Activated CD8-positive, alpha-beta memory T cell treated with anti-CD3 and anti-CD28 coated beads, Interleukin-2, amount 50 U/mL, for 4 hours (primary cell): ENCODE measurements at places on chromosomes 1 and 21.
A peak's percentile ranks its signal among the peaks of the same experiment; 100 is the strongest.

DNA sequence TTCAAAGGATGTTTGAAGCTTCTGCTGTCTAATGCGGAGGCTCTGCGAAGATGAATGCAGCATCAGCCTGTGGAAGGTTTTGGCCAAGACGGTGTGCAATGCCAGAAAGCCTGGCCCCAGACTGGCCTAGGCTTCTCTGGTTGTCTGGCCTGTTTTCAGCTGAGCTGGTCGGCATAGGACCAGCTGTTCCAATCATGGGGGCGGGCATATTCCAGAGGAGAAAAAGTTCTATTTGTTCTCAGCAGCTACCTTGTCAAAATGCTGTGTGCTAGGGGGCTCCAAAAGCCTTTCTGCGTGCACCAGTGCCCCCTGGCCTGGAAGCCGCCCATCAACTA, 57.6 kb downstream of the TGFB2 start:
- no peak for DNase-seq

DNA sequence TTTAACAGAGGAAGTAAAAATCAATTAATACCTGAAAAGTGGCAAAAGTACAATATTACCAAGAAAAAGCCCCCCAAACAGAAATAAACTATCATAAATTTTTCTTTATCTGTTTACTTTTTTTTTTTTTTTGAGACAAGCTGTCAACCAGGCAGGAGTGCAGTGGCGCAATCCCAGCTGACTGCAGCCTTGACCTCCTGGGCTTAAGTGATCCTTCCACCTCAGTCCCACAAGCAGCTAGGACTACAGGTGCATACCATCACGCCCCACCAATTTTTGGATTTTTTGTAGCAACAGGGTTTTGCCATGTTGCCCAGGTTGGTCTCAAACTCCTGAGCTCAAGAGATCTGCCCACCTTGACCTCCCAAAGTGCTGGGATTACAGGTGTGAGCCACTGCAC, 8.0 kb downstream of the TFB2M start:
- DNase-seq, result no peak

- DNase-seq, result peak; percentile 31
These were observed 546 bp downstream of the POU2F1 start for GRCh38 chr1:167221126-167221737.

- DNase-seq, result no peak
These were observed 36.4 kb upstream of the ETS2 start for GRCh38 chr21:38769191-38769780.

GRCh38 chr1:11705596-11705995, 14.1 kb downstream of the DRAXIN start:
- no peak for DNase-seq

DNA sequence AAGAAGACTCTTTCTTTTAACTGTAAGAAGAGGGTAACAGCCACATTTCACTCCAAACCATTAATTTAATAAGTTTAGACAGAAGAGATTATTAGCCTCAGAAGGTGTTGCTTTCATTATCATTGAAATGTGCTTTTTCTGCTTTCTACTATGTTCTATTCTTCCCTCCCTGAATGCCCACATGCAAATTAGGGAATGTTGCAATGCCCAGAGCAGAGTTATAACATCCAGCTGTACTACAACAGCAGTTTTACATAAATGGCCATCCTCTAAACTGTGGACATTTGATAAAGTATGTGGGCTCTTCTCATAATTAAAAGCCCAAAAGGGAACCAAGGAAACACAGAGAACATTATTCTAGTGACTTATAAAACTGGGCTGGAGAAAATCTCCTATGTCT, 82.2 kb upstream of the SOD1 start:
- DNase-seq, result no peak

DNA sequence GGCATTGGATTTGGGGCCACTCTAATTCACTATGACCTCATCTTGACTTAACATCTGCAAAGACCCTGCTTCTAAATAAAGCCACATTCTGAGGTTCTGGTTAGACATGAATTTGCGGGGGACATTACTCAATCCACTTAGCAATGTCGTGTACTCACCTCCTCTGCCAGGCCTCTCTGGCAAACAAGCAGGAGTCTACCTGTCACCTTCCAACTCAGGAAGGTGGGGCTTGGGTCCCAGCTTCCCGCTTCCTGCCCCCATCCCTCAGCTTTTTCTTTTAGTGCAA, 177.8 kb downstream of the PSMG1 start:
- no peak for DNase-seq

DNA sequence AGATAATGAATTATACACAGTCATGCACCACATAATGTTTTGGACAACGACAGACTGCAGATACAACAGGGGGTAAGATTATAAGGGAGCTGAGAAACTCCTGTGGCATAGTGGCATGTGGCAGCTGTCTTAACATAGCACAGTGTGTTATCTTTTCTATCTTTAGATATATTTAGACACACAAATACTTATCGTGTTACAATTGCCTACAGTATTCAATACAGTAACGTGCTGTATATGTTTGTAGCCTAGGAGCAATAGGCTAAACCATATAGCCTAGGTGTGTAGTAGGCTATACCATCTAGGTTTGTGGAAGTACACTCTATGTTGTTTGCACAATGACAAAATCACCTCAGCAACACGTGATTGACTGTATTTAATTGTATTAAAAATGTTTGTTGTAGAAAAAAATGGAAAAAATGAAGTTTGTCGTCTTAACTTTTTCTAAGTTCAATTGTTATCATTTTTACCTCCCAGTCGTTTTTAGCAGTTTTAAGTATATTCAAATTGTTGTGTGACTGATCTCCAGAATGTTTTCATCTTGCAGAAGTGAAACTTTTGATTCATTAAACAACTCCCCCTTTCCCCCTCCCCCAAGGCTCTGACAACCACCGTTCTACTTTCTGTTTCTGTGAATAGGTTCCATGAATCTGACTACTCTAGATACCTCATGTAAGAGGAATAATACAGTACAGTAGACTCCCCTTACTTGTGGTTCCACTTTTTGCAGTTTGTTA, 351.0 kb upstream of the B3GALT2 start:
- DNase-seq, result peak; percentile 34

GRCh38 chr1:11781297-11781696, 19.3 kb downstream of the C1orf167 start:
- no peak for DNase-seq

DNA sequence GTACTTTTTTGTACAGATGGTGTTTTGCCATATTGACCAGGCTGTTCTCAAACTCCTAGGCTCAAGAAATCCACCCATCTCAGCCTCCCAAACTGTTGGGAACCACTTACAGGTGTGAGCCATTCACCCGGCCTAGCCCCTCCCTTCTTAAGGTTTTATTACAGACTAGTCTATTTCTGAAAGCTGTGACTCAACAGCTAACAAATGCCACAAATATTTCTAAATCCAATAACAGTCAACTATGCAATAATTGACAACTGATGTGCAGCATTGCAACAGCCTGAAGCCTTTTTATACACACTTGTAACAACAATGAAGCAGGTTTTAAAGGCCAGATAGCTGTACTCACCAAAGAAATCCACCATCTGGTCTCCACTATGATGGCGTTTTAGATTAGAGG, 51.4 kb downstream of the GRIK1 start:
- DNase-seq, result no peak

GRCh38 chr1:145997016-145997717, 788 bp upstream of the TXNIP start:
- DNase-seq, result peak; percentile 37

DNA sequence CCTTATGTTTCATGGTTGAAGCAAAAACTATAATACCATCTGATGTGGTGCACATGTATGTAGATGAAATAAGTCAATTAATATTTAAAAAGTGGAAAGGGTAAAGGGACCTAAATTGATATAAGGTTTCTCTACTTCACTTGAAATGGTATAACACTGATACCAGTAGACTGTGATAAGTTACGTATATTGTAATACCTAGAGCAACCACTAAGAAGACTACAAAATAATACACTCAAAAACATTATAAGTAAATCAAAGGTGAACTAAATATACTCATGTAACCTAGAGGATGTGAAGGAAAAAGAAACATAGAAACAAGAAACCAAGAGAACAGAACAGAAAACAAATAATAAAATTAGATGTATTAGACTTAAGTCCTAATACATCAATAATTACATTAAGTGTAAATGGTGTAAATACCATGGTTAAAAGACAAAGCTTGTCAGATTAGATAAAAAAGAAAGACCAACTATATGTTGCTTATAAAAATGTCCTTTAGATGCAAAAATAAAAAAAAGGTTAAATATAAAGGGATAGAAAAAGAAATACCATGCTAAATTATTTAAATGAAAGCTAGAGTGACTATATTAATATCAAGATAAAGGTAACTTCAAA, 118.8 kb downstream of the LRRC7 start:
- no peak for DNase-seq

DNA sequence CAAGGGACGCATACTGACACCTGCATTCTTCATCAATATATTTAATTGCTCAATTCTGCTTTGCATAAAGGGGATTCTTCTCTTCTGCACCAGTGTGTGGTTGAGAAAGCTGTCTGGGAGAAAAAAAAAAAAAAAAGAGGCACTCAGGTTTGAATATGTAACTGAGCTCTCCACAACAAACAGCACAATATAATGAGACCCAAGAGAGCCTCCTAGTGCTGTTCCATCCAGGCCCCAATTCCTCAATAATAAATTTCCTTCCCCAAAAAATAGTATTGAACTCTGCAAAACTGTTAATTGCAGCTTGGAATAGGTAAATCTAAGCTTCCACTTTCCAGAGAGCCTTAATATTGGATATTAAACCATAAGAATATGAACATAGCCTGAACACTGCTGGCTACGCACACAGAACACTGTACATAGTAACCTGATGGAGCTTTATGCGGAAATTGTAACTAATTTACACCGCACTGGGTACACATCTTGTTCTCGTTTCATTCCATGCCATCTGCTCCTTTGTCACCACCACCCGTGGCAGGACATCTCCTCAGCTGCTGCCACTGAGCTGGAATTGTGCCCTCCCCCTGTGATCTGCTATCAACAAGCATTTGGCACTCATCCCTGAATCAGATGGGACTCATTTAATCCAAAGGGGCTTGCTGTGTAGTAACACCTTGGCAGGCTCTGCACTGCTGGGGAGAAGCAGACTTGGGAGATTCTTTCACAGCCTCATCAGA, 272.0 kb downstream of the HHIPL2 start:
- no peak for DNase-seq

- no peak for DNase-seq
These were observed 2.9 kb upstream of the LRRC8C start for GRCh38 chr1:89630048-89630447.

DNA sequence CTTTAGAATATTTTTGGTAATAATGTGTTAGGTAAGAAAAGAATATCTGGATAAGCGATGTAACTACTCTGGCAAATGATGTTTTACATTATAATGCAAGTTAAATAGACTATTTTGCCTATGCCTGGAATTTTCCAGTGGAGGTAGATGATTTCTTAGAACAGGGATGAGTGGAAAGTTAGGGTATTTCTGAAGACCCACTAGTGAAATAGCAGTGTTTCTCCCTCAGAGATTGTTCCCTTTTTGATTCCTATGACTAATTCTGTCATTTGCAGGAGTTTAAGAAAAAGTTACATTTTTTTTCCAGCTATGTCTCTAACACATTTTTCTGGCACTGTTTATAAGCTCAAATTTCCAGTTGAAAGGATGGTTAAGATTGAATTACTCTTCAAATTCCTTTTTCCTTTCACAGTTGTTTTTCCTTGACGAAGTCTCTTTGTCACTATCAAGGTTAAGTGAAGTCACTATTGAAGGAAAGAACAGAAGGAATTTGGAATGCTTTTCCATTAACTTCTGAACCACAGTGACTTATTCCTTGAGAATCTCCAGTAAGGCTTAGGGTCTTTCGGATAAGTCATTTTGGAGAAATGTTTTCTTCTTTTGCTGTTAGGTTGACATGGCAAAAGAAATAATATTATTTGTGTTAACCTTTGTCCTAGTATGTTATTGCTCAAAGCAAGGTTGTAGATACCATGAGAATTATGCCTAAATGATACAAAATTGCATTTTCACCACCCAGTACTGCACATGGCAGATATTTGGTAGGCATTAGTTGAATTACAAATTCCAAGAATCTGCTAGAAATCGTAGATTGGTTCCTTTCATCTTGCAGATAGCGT, 42.9 kb upstream of the ZNF326 start:
- DNase-seq, result no peak

DNA sequence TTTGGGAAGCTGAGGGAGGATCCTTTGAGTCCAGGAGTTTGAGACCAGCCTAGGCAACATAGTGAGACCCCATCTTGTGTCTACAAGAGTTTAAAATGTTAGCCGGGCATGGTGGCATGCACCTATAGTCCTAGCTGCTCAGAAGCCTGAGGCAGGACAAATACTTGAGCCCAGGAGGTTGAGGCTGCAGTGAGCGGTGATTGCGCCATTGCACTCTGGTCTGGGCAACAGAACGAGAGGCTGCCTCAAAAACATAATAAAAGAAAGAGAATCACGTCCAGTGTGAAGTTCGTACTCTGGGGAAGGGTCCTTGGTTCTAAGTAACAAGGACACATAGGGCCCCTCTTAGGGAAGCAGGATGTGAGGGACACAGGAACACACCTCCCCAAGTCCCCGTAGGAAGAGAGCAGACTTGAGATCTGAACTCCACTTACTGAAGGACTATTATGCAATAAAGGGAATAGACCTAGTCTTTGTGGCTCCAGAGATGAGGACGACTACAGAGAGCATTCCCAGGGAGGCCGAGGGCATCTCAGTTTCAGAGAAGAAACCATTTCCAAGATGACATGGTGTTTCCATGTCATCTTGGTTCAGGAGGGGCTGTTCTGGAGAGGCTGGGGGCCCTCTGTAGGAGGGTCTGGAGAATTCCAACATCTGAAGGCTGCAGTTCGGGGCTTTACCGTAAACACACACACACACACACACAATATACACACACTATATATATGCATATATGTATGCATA, 10.8 kb upstream of the ENO1 start:
- DNase-seq, result no peak

GRCh38 chr1:109392788-109393616, 4.7 kb downstream of the SORT1 start:
- no peak for DNase-seq

- DNase-seq, result no peak
These were observed 252.9 kb downstream of the DYRK1A start for GRCh38 chr21:37619464-37619974.

DNA sequence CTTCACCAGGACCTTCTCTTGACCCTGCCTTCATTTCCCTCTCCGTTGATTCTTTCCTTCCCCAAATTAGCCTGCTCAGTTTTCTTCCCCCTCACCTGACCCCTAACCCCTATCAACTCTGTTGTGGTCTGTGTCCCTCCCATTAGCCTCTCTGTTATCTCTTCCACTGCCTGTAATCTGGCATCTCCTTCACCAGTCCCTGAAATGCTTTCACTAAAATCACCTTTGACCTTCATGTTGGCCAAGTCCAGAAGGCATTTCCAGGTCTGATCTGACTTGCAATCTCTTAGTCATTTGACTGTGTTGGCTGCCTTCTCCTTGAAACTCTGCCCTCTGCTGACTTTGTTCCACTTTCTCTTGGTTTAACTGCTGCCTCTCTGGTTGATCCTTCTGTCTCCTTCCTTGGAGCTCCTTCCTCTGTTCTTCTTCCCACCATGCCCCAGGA, 28.2 kb downstream of the ATP8B2 start:
- no peak for DNase-seq
